T-cell (primary cell): ENCODE measurements at places on chromosomes 5 and 9. TPM values are rescaled to one million over a fixed set of nuclear protein-coding genes. Genes with fewer than 3 reads are reported as not detected.

The FOXI1 gene
- total RNA-seq = 0.16 TPM

The ADAMTSL1 gene
- not detected for total RNA-seq

The SLC12A2 gene
- total RNA-seq = 11.7 TPM

The CFAP157 gene
- not detected for total RNA-seq

The IFNA16 gene
- not detected for total RNA-seq

The PARP8 gene
- 252 TPM for total RNA-seq

The PALM2AKAP2 gene
- not detected for total RNA-seq

The CDH6 gene
- not detected for total RNA-seq

The PPP2R2B gene
- 5.9 TPM for total RNA-seq

The FBLL1 gene
- total RNA-seq = not detected

The NR2F1 gene
- total RNA-seq = 0.67 TPM

The SPINK6 gene
- total RNA-seq = not detected

The TAF11L11 gene
- total RNA-seq = not detected

The SHOC1 gene
- total RNA-seq = not detected

The DNAH5 gene
- total RNA-seq = not detected

The EGFLAM gene
- total RNA-seq = not detected

The OR1L4 gene
- not detected for total RNA-seq

The TSC1 gene
- total RNA-seq = 70.4 TPM

The ADAMTS19 gene
- total RNA-seq = not detected

The LPAR1 gene
- total RNA-seq = not detected

The VCAN gene
- 1.7 TPM for total RNA-seq

The F12 gene
- total RNA-seq = 0.28 TPM

The KCNIP1 gene
- total RNA-seq = not detected

The ARSB gene
- 7.1 TPM for total RNA-seq

The FOXD4 gene
- not detected for total RNA-seq

The STKLD1 gene
- total RNA-seq = 1.1 TPM

The LHX6 gene
- total RNA-seq = not detected

The PCDHGB4 gene
- 0.29 TPM for total RNA-seq

The PCDHB11 gene
- not detected for total RNA-seq

The PAPPA gene
- not detected for total RNA-seq

The SLC2A6 gene
- 4.9 TPM for total RNA-seq

The ORM1 gene
- total RNA-seq = 6.2 TPM

The TEX48 gene
- total RNA-seq = not detected

The FAM81B gene
- not detected for total RNA-seq

The C7 gene
- 1.4 TPM for total RNA-seq

The LRRC19 gene
- not detected for total RNA-seq

The TLX3 gene
- total RNA-seq = not detected

The BNC2 gene
- 0.59 TPM for total RNA-seq

The SKP2 gene
- 24.2 TPM for total RNA-seq
